Activated naive CD4-positive, alpha-beta T cell treated with anti-CD3 and anti-CD28 coated beads, Interleukin-2, amount 50 U/mL, for 72 hours (primary cell): ENCODE measurements at places on chromosomes 7 and 10.
A peak's percentile ranks its signal among the peaks of the same experiment; 100 is the strongest.

- DNase-seq = no peak
Measured at GRCh38 chr7:158193446-158193845, 394.2 kb downstream of the PTPRN2 start.

DNA sequence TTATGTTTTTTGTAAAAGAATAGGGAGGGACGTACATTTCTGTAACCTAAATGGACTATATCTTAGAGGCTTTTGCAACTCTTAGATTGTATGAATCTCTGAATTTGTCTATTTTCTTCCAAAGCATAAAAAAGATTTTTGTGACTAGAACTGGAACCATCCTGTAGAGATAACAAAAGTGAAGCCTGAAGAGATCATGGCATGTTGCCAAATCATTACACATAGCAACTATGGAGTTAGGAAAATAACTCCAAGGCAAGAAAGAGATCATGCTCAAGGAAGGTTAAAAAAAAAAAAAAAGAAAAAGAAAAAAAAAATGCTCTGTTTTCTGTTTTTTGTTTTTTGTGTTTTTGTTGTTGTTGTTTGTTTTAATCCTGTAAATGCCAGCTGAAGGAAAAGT is 567.7 kb upstream of the ZWINT start:
- DNase-seq = no peak

DNA sequence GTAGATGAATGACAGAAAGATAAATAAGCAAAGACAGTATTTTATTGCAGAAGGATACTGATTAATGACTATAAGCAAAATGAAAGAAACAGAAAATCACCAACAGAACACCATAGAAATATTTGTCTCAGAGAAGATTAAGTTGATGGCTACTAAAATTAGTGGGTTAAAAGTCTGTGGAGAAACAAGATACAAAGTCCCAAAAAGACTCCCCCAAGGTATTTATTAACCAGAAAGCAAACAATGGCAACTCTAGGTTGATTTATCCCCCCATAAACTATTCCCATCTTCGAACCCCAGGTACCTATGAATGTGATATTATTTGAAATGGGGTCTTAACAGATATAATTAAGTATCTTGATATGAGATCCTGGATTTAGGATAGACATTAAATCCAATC is 1104.5 kb upstream of the PHF14 start:
- DNase-seq = no peak

DNA sequence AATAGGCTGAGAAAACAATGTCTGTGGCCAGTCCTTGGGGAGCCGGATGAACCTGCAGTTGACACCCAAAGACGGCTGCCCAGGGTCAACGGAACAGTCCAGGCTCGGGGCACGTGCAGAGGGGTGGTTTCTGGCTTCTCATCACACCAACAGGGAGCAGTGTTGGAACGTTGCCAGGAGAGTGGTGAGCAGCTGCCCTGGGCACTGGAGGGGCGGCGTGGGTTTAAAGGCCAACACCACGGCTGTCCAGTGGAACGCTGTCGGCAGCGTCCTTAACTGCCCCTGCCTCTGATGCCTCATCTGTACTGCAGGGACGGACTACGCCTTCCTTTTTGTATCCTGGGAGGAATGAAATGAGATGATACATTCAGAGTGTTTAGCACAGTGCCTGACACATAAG is 19.8 kb downstream of the JCAD start:
- DNase-seq = no peak

GRCh38 chr7:43303740-43304241 is 191.3 kb downstream of the HECW1 start:
- DNase-seq = peak; percentile 59

DNA sequence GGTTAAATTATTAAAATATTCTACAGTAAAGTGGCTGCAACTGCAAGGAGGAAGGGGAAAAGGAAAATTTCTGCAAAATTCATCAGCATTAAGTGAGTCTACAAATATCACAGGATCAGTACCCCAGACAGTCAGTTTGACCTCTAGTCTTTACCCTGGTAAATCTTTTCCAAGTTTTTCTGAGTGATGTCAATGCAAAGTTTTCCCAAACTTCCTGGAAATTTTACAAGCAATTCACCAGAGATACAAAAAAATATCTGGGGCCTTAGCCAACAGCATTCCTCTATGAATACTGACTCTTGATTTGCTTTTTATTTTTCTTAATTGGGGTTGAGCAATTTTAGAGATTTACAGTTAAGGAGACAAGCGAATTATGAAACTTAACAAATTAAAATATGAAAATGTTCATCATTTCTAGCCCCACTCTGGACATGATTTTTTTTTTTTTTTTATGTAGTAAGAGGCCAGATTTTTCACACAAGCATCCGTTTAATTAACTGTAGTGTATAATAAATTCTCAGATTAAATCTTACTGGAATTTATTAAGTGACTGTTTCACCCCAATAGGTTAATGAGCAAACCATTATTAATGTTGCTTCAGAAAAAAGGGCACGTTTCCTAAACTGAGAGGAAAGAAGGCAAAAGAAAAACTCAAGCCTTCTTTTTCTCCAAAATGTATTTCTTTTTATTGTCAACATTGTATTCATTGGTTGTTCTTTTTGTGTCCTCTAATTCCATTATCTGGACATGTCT is 539.5 kb upstream of the FZD8 start:
- no peak for DNase-seq
